Stimulated activated CD8-positive, alpha-beta memory T cell treated with anti-CD3 and anti-CD28 coated beads, Interleukin-2, amount 100 ng/mL, for 1 hour (primary cell): ENCODE measurements at places on chromosomes 7 and 10.

GRCh38 chr7:24911213-24911603 lies 68.8 kb downstream of the OSBPL3 start:
- no peak for DNase-seq

GRCh38 chr10:44284198-44285084 lies 100.5 kb downstream of the CXCL12 start:
- no peak for DNase-seq

DNA sequence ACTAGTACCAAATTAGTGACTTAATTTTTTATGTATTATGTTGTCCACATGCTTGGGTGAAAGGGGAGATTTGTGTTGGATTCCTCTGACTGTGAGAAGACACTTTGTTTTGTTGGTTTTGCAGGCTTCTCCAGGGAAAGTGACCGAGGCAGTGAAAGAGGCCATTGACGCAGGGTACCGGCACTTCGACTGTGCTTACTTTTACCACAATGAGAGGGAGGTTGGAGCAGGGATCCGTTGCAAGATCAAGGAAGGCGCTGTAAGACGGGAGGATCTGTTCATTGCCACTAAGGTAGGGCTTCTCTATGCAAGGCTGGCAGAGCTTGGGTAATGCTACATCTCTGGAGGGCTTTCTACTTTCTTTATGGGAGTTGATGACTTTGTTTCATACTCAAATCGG lies 4.5 kb downstream of the AKR1E2 start:
- no peak for DNase-seq

GRCh38 chr7:114112806-114113205 lies 194.0 kb upstream of the PPP1R3A start:
- DNase-seq = no peak

- DNase-seq = no peak
Observed at GRCh38 chr10:62376071-62377025, 2.2 kb downstream of the ZNF365 start.

DNA sequence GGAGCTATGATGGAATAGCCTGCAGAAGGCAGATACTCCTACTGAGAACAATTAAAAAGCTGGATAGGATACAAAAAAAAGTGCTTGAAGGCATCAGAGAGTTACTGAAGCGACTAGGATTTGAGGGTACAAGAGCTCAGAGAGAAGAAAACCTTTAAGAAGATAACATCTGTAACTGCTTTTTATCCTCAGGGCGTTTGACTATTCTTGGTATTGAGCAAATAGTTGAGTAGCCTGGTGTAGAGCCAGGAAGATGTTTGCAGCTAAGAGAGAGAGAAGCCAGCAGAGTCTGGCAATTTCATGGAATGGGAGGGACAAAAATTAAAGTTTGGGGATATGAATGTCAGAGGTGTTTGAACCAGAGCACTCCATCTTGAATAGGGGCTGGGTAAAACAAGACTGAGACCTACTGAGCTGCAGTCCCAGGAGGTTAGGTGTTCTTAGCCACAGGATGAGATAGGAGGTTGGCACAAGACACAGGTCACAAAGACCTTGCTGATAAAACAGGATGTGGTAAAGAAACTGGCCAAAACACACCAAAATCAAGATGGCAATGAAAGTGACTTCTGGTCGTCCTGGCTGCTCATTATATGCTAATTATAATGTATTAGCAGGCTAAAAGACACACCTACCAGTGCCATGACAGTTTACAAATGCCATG lies 428.8 kb downstream of the SH2D4B start:
- DNase-seq = no peak

GRCh38 chr10:26839966-26840627 lies 20.7 kb downstream of the ABI1 start:
- no peak for DNase-seq

- DNase-seq = no peak
Observed at GRCh38 chr10:43082087-43082486, 5.2 kb downstream of the RET start.
